ENCODE measurements at places on chromosomes 5 and 9.

- DNase-seq, result peak; percentile 35
Measured at GRCh38 chr5:149731617-149732323, 1.7 kb downstream of the PPARGC1B start.

- DNase-seq, result peak; percentile 88
Measured at GRCh38 chr5:59813761-59814536, 79.6 kb downstream of the PDE4D start.

DNA sequence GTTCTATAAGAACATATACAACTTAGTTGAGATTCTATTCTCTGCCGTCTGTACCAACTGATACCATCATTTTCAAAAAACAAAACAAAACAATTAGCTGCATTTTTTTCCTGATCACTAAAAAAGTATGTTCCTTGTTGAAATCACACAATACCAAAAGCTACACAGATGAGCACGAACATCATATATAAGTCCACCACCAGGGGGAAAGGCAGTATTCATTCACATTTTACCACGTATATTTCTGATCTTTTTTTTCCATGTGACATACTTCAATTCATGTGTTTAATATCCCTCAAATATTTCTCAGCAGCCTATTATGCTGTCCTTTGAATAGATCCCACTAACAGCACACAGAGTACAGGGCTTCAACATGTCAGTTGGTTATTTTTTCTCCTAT lies 40.6 kb downstream of the IRX2 start:
- no peak for DNase-seq

DNA sequence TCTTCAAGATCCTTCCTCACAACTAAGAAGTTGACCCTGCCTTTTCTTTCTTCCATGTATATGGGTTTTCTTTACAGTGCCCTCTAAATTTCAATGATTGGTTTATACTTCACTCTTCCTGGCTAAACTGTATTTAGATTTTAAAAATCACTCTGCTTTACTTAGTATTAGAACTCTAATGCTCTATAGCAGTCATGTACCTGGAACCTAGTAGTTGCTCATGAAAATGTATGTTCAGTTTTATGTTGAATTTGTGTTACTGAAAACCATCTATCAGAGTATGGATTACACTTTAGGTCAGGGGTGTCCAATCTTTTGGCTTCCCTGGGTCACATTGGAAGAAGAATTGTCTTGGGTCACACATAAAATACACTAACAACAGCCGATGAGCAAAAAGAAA lies 1024.3 kb downstream of the NR2F1-AS1 start:
- DNase-seq, result no peak

DNA sequence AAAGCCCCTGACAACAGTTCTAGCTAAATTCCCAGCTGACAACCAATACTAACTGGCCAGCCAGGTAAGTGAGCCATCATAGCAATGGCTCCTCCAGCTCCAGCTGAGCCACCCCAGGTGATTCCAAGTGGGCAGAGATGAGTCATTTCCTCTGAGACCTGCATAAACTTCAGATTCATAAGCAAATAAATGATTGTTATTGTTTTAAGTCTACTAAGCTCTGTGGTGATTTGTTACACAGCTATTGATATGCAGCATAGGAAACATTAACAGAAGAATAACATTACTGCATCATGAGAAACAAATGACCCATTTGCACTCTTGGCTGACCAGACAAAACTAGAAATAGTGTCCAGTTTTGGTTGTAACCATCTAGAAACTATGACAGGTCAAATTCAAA lies 60.3 kb downstream of the TTC39B start:
- no peak for DNase-seq

DNA sequence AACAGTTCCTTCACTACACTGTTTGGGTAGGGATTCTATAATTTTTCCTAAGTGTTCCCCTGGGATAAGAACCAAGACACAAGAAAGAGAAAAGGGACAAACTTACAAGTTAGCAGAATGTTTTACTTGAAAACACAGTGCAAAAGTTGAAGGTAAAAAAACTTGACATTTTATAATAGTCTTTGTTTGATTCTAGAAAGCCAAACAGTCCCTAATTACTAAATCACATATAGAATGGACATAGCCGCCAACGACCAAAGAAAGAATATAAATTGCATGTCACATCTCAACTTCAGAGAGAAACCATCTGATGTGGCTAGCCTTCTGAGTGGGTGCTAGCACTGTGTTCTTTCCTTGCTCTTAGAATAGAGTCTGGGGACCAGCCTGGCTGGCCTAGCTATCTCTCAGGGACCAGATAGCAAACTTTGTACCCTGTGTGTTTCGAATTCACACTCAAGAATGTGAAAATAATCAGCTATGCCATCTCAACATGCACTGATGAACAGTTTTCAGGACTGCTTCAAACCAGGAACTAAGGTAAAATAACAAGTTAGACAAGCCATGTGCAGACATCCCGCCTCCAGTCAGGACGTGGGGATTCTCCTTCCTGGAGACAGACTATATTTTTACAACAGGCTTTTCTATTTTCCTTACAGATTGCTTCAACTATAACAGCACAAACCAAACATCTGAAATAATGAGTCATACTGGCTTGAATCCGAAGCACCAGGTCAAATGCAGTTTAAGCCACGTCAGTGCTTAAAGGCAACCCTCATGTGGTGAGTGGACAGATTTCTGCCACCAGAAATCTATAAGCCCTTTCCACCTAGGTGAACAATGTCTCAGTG lies 53.7 kb downstream of the LHFPL2 start:
- DNase-seq, result no peak

- DNase-seq, result no peak
Measured at GRCh38 chr9:92534204-92534603, 1.6 kb downstream of the ECM2 start.

GRCh38 chr9:132669319-132669697 lies 475 bp downstream of the DDX31 start:
- DNase-seq, result no peak

- DNase-seq, result no peak
Measured at GRCh38 chr5:55604611-55605067, 69.9 kb upstream of the PLPP1 start.

DNA sequence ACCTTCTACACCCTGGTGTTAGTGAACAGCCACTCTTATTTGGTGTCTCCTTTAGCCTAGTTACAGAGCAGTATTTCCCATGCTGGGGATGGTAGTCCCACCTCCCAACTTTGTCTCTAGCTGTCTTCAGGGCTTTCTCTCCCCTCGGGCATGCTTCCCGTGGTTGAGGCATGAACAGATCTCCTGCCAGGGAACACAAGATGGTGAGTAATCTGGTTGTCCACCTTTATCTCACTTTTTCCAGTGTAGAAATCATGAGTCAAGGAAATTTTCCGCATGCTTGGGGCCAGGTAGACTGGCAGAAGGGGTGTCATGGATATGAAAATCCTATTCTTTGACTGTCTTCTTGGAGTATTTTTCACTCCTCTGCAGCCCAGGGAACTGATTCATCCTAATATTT lies 532.9 kb downstream of the ANXA1 start:
- DNase-seq, result no peak

- DNase-seq, result no peak
Measured at GRCh38 chr5:73967347-73967746, 341.4 kb downstream of the ARHGEF28 start.

DNA sequence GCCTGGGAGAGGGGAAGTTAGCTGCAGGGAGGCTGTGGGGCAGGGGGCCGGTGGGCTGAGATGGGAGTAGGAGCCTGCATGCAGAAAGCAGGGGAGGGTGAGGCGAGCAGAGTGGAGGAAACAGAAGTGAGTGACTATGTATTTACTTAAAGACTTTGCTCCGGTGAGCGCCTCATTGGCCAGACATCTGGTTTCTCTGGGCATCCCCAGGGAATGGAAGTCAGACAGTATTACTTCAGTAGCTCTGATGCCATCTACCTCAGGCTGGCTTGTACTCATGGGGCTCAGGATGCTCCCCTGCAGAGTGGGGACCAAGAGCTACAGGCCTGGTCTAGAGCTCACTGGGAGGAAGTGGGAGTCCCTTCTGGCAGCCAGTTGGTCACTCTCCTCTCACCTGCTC lies 78.2 kb upstream of the ARAP3 start:
- DNase-seq, result no peak

DNA sequence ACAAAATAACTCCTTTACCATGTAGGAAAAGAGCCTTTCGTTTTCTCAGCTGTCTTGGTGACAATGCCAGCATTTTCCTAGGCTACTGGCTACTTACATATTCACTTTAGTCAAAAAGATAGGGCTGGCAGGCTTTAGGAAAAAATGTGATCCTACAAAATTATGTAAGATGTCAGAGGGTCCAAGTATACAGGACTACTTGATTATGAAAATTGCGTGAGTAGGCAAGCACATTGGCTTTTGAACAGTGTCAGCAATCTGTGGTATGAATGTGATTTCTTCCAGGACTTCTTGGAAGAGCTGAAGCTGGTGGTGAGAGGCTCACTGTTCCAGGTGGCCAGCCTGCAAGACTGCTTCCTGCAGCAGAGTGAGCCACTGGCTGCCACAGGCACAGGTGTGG lies 22.8 kb downstream of the THBS4 start:
- DNase-seq, result no peak

DNA sequence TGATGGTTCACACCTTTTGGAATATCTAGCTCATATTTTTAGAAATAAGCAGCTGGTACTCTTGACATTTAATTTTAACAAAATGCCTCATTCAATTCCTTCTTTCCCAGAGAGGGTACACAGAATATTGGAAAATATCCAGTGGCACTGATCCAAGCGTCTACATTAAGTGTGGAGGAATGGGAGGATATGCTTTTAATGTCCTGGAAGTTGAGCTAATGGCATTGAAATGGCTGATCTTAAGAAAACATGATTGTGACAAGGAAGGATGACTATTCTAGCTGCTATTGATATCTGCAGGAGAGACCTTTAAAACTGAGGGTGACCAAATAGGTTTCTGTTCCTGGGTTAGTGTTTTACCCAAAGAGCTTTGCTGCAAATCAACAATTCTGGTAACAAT lies 30.0 kb downstream of the ZNF366 start:
- DNase-seq, result peak; percentile 33

- DNase-seq, result no peak
Measured at GRCh38 chr5:57566914-57567313, 84.3 kb upstream of the ACTBL2 start.

GRCh38 chr9:135307300-135307699 lies 172.3 kb upstream of the PPP1R26 start:
- peak; percentile 66 for DNase-seq

GRCh38 chr9:5013374-5013773 lies 28.3 kb downstream of the JAK2 start:
- no peak for DNase-seq

DNA sequence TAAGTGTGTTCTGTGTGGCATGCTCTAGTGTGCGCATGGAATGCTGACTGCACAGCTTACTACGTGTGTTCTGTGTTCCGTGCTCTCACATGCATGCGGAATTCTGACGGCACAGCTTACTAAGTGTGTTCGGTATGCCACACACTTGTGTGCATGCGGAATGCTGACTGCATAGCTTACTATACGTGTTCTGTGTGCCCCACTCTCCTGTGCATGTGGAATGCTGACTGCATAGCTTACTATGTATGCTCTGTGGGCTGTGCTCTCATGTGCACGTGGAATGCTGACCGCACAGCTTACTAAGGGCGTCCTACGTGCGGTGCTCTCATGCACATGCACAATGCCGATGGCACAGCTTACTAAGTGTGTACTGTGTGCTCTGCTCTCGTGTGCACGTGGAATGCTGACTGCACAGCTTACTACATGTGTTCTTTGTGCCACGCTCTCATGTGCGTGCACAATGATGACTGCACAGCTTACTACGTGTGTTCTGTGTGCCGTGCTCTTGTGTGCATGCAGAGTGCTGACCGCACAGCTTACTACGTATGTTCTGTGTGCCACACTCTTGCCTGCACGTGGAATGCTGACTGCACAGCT lies 548.9 kb downstream of the IRX1 start:
- DNase-seq, result no peak

GRCh38 chr5:135482381-135482933 lies 30.3 kb upstream of the TIFAB start:
- no peak for DNase-seq

- DNase-seq, result no peak
Measured at GRCh38 chr5:673831-674629, 19.1 kb downstream of the TPPP start.

GRCh38 chr9:94623253-94623652 lies 16.1 kb downstream of the FBP1 start:
- no peak for DNase-seq

- DNase-seq, result no peak
Measured at GRCh38 chr9:107989544-107989943, 500.0 kb upstream of the KLF4 start.

GRCh38 chr9:34522091-34522887 lies 501 bp downstream of the ENHO start:
- no peak for DNase-seq

GRCh38 chr9:74973714-74974113 lies 21.0 kb upstream of the C9orf40 start:
- DNase-seq, result no peak

- no peak for DNase-seq
Measured at GRCh38 chr5:65355301-65355700, 126.4 kb downstream of the ADAMTS6 start.

GRCh38 chr5:6676702-6677101 lies 36.5 kb upstream of the TENT4A start:
- DNase-seq, result no peak

DNA sequence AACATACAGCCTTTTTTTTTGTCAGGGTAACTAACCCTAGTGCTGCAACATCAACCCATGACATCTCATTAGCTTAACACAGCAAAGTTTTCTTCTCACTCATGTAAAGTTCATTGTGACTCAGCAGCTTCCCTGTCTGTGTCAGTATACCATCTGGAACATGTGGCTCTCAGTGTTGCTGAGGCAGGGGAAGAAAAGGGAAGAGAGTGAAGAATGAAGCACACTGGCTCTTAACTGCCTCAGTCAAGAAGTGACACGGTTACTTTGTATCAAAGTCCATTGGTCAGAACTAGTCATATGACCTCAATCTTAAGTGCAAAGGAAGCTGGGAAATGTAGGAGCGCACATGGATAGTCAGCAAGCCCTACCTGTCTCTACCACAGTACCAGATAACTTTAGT lies 185.0 kb upstream of the ELL2 start:
- no peak for DNase-seq

DNA sequence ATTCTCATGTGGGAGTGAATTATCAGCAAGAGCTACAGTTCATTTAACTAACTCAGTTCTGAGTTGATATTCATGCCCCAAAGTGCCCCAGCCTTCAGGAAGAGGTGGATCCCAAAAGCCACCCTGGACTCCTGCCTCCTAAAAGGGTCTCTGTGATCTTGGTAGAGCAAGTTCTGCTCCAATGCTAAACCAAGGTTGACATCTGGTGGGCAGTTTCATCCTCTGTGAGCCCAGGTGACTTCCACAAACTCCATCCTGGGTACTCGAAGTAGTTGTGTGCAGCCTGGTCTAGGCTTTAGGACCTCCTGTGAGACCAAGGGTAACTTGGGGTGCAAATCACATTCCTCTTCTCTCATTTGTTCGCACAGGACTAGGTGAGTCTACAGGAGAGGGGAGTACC lies 816.8 kb downstream of the MTRR start:
- DNase-seq, result no peak

DNA sequence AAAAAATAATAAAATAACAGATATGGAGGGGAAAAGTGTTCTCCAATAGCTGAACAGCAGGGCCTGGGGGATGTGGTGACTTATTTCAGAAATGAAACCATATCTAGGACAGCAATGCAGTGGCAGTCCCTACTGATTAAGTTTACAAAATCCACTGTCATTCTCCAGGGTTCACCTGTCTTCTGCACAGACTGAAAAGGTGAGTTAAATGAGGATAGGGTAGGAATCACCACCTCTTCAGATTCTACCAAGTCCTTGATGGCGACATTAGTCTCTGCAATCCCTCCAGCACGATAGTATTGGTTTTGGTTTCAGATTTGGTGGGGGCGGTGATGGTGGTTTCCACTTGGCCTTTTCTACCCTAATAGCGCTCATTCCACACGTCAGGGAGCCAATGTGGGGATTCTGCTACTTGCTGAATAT lies 32.3 kb upstream of the NPM1 start:
- DNase-seq, result no peak

Measured in NCI-H446 treated with DMSO at 0.1 percent for 48 hours (cell line).